ENCODE measurements at places on chromosomes 12 and 14. TPM values are rescaled to one million over a fixed set of nuclear protein-coding genes. Genes with fewer than 3 reads are reported as not detected.

Gene ARMH4
- 1.9 TPM for total RNA-seq

Gene NEMF
- 48.6 TPM for total RNA-seq

Gene PPP4R4
- total RNA-seq = 0.43 TPM

Gene PGF
- 2.4 TPM for total RNA-seq

Gene FAIM2
- 6.6 TPM for total RNA-seq

Gene PTCSC3
- total RNA-seq = not detected

Gene FBLN5
- total RNA-seq = 61.1 TPM

Gene SLC39A5
- total RNA-seq = not detected

Gene LGR5
- total RNA-seq = not detected

Gene RIMBP2
- total RNA-seq = not detected

Gene BMAL2
- total RNA-seq = 15.1 TPM

Gene METTL17
- 33.3 TPM for total RNA-seq

Gene IRAK3
- total RNA-seq = 5.9 TPM

Gene RDH11
- total RNA-seq = 147 TPM

Gene PRKD1
- total RNA-seq = 5.3 TPM

Gene ABCD2
- 0.14 TPM for total RNA-seq

Gene RPL10L
- not detected for total RNA-seq
